Left kidney (tissue), 8 donors: ENCODE measurements at places on chromosomes 2 and 18. TPM values are rescaled to one million over a fixed set of nuclear protein-coding genes. Genes with fewer than 3 reads are reported as not detected.

DNA sequence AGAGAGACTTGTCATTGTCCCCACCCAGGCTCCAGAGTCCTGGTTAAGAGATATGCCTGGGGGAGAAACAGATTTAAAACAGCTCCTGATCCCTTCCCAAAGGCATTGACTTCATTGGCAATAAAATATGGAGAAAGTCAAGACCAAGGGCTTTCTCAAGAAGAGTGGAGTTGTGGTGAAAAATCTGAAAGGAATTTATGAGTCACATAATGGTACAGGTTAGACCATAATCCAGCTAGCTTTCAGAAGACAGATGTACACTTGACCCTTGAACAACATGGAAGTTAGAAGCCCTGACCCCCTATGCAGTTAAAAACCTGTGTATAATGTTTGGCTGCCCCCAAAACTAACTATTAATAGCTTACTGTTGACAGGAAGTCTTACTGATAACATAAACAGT, 599.1 kb upstream of the SOX11 start:
- DNase-seq, result no peak

DNA sequence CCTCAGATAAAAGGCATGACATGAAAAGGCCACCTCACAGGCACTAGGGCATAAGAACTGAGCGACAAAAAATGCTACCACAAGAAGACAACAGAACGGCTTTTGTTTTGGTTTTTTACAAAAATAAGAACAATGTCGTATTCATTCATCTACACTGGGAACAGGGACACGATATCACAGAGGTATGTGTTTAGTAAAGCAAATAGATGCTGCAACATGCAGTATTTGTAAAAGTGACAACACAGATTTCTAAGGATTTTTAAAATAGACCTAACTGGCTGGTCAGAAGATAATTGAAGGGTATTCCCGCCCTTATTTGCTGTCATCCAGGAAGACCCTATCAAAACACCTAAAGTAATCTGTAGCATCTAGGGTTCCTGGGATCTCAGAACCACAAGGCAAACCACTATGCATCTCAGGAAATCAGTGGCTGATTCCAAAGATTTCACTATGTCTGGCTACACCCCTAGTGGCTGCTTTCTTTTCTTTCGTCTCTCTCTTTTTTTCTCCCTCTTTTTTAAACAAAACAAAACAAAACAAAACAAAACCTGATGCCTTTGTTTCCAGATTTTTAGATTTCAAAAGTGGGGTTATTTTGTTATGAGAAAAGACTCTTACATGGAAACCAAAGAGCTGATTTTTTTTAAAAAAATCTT, 97.2 kb downstream of the BCL11A start:
- no peak for DNase-seq

DNA sequence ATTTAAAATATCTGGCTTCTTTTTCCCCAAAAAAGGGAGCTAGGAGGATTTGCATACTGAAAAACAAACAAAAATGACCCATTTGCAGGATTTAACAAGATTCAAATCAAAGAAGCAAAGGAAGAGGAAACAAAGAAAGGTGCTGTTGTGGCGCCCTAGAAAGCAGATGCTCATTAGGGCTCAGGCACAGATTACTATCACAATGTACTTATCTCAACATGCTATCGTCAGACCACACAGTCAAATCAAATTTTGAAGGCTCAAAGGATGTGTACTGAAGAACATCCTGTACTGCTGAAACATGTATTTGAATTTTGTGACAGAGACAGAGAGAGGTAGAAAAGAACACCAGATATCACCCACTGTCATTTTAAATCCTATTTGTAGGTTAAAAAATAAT, 10.9 kb downstream of the RBMS1 start:
- no peak for DNase-seq

DNA sequence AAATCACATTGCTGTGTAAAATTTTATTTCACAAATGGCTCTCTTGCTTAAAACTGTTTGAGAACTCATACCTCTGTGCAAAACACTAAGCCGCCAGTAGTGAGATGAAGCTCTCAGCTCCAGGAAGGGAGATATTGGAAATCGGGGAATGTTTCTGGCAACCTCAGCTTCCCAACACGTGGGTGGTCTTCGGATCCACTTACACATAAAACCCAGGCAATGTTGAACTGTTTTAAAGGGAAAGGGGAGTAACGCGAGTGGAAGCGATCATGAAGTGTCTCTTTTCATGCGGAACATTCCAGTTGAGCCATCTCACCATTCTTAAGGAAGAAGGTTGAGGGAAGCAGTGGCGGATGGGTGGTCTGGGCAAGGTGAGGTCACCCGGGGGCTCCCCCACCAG, 136.8 kb downstream of the ASB1 start:
- DNase-seq, result no peak

DNA sequence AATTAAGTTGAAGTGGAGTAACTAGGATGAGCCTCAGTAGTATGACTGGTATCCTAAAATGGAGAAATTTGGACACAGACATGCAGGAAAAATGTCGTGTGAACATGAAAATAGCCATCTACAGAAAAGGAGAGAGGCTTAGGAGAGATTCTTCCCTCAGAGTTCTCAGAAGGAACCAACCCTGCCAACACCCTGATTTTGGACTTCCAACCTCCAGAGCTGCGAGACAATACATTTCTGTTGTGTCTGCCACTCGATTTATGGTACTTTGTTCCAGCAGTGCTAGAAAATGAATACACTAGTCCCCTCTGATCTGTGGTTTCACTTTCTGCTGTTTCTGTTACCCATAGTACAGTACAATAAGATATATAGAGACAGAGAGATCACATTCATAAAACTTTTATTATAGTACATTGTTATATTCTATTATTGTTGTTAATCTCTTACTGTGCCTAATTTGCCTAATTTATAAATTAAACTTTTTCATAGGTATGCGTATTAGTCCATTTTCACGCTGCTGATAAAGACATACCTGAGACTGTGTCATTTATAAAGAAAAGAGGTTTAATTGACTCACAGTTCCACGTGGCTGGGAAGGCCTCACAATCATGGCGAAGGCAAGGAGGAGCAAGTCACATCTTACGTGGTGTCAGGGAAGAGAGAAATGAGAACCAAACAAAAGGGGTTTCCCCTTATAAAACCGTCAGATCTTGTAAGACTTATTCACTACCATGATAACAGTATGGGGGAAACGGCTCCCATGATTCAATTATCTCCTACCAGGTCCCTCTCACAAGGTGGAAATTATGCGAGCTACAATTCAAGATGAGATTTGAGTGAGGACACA, 41.3 kb downstream of the PLEKHA3 start:
- no peak for DNase-seq

DNA sequence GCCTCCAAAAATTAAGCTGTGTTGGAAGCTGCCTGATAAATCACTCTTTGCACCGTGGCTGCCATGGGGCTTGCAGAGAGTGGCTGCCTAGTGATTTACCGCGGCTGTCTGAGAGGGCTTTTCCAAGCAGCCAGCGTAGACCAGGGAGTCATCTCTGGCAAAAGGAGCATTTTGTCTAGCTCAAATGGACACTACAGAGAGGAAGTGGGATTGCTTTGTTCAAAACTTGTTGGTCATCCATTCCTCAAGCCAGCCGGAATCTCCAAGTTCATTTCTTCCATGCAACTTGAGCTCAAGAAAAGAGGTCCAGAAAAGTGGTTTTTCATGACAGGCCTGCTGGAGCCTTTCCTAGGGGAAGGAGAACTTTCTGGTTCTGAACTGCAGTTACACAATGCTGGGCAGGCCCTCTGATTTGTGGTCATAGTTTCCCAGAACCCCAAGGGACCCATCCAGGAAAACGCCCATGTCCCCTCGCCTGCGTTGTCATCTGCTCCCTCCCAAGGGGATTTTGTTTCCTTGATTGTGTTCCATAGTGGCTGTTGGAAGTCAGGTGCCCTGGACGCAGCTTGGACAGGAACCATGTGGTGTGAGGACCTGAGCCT, 108.1 kb downstream of the TRIB2 start:
- DNase-seq, result no peak

DNA sequence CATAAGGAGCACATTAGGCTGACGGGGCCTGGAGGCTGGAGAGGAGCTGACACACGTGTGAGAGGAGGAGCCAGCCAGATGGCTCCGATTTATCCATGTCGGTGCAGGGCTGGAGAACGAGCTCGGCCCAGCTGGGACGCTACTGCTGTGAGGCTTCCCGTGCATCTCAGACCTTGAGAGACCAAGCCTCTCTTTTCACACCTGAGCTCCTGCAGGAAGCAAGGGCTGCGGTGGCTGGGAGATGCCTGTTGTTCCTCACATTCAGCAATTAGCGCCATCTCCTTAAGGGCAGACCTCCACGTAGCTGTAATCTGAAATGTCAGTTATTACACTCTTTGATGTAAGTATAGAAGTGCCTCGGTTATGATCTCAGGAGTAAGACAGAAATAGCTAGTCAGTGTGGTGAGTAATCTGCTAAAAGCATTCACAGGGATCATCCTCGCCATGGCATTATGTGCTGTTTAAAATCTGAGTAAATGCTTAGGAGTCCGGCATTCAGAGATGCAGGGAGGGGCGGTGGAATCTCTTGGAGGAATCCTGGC, 107.9 kb downstream of the PRKCE start:
- DNase-seq, result no peak

- DNase-seq, result no peak
These were observed 5.5 kb downstream of the SALL3 start for GRCh38 chr18:78984941-78985784.

GRCh38 chr2:57570961-57571360, 475.6 kb upstream of the VRK2 start:
- no peak for DNase-seq

DNA sequence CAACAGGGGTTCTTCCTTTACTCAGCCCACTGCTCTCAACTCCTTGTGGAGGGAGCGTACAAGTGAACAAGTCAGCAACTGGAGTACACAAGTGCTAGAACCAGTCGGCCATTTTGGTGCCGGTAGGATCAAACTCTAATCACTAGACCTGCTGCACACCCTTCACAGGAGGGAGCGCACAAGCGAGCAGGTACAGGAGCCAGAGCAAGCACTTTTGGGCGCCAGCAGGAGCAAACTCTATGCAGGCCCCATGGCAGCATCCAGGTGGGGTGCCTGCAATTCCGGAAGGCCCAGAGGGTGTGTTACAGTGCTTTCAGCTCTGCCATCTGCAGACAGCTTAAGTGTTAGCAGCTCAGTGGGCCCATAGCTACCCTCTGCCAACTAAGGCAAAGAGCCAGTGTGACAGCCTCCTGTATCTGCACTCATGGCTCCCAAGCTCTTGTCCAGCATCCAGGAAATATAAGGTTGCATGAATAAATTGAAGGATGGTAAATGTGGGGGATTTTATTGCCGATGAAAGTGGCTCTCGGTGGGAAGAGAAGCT, 426.1 kb downstream of the DCC start:
- DNase-seq, result no peak

DNA sequence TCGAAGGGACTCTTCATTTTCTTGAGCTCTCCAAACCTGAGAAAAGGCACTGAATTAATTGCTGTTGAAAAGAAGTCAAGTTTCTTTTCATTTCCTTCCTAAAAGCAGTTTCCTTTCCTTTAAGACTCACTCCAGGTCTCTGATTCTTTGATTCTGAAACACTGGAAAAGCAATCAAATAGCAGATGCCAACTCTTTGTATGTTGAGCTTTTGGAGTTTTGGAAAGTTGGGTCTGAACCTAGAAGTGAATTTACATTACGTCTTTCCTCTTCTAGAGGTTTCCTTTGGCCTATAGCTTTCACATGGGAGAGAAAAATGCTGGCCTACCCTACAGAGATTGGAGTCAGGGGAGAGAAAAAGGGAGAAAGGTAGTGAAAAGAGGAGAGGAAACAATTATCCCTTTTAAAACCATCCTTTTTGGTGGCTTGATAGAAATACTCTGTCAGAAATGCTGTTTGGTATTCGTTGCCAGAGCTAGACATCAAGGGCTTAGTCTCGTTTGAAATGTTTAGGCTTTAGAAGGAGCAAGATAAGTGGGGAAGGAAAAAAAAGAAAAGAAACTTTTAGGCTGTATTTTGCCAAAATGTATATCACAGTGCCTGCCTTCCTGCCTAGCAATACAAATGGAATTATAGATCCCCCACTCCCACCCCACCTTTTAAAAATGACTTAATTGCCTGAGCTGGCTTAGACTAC, 187.7 kb downstream of the PRPF40A start:
- no peak for DNase-seq

- DNase-seq, result no peak
These were observed 51.5 kb upstream of the CDH19 start for GRCh38 chr18:66655407-66655806.

DNA sequence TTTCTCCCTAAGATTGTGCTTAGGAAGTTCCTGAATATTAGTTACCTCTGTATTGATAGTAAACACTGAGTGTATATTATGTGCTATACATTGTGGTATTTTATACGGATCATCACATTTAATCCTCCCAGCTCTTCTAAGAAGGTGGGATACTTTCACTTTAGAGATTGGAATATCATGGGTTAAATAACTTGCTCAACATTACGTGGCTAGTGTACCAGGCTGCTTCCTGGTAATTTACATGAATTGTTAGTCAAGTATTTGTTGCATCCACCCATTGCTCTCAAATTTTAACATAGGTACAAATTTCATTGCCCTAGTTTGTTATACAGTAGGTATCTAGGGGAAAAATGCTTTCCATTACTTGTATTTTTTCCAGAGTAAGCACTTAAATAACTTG, 21.4 kb downstream of the FAM98A start:
- no peak for DNase-seq

DNA sequence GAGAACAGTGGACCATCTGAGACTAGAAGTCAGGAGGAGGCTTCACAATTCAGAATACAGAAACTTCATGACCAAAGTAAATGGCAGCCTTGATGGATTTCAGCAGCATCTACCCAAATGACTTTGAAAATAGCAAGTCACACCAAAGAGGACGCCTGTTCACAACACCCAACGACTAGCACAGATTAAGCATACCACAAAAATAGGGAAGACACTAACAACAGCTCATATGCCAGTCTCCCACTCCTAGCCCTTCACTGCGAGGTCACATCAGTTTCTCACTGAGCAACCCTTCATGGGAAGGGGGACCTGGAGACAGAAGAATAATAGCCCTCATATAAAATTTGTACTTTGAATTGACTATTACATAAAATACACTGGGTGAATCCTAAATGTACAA, 228.4 kb upstream of the SLC39A10 start:
- no peak for DNase-seq

DNA sequence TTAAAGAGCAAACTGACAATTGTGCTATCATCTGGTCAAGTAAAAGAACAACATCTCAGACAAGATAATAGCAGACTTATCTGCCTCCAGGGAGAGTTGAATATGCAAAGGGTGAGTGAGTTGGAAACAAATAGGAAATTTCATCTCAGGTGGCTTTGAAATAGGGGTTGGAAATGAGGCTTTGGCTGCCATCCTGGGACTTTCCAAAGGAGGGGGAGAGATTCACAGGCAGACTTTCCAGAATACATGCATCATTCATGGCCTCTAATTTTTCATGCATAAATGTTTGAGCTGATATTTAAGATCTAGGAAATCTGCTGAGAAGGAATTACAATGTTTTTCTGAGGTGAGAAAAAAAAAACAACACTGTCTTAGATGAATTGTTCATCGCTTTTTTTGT, 300.5 kb downstream of the ALK start:
- DNase-seq, result no peak

C2orf81 gene
- polyA plus RNA-seq, result 5.5 TPM

GAREM1 gene
- polyA plus RNA-seq, result 39.6 TPM

RBBP8 gene
- 59.1 TPM for polyA plus RNA-seq
